NCI-H2171 treated with DMSO at 0.1 percent for 48 hours (cell line): ENCODE measurements at places on chromosomes 2 and 18.

- no peak for DNase-seq
Observed at GRCh38 chr18:66439670-66440069, 164.2 kb downstream of the CDH19 start.

- DNase-seq, result no peak
Observed at GRCh38 chr2:213057977-213058376, 93.4 kb downstream of the IKZF2 start.

- DNase-seq, result no peak
Observed at GRCh38 chr2:213150315-213151097, 906 bp downstream of the IKZF2 start.

- no peak for DNase-seq
Observed at GRCh38 chr2:234805836-234806235, 146.0 kb upstream of the SH3BP4 start.

DNA sequence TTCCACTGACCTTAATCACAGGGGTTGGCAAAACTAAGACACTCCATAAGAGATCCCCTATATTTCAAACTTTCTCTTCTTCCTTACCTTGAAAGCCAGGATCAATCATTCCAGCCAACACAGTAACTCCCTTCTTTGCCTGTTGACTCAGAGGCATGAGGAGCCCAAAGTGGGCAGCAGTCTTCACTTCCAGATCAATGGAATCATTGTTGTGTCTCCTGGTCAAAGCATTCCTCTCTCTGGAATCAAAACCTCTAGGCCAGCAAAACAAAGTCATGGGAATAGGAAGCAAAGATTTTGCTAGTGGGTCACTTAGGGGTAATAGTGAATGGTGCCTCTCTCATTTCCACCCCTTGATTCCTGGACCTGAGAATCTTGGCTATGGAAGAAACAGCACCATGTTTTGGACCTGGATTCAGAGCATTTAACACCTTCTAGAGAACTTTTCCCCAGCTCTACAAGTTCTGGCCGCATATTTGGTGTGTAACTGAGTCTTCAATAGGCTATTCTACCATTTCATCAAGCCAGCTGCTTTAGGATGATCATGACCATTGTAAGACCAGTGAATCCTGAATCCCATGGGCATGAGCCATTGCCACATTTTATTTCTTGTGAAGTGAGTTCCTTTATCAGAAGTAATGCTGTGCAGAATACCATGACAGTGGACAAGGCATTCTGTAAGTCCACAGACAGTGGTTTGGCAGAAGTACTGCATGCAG, 65.7 kb upstream of the SERPINE2 start:
- DNase-seq, result no peak

DNA sequence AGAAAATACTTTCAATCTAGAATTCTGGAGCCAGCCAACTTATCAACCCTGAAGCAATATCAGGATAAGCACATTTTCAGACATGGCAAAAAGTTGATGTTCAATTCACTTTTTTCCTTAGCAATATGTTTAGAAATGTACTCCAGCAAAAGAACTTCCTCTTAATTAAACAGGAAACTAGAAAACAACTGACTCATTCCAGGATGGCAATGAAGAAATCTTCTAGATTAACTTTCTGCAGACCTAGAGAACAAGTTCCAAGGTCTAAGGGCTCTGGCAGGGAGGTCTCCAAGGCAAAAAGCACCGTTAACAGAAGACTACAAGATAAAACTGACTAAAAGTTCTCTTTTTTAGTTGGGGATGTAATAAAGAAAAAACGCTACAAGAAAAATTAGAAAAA, 69.2 kb upstream of the VWC2L start:
- DNase-seq, result no peak

GRCh38 chr18:58842978-58843687, 21.5 kb upstream of the ZNF532 start:
- DNase-seq, result no peak

GRCh38 chr2:239715202-239715601, 309.9 kb downstream of the NDUFA10 start:
- DNase-seq, result no peak

- no peak for DNase-seq
Observed at GRCh38 chr2:71846669-71847291, 300.9 kb downstream of the CYP26B1 start.

DNA sequence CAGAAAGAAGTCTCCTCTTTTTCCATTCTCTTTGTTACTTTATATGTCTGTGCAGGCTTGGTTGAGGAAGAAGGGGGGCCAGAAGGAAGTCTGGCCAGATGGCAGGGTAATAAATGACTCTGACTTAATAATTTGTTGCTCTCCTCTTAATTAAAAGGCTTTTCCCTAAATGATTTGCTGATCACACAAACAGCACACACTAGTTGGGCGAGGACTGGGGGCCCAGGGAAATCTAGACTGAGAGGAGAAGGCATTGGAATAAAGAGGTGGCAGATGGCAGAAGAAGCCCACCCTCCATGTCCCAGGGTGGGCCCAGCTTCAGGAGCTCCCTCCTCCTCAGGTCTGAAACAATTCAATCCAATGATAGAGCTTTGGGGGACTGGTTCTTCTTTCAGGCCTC, 12.7 kb upstream of the SMARCAL1 start:
- peak; percentile 16 for DNase-seq

DNA sequence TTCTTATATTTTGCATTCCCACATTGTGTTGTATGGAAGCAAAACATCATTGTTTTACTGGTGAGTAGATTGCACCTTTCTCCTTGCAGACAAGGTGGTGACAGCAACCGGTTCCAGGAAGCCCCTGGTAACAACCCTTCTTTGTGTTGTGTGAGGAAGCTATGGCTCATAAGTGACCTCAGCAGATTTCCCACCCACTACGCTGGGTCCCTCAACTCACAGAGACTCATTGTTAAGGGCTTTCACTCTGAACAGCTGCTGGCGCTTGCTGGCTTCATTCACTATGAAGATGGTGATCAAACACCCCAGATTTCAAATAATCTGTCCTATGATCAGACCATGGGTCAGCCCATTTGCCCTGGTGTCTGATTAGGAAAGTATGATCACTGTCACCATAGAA, 53.4 kb downstream of the WIPF1 start:
- no peak for DNase-seq

GRCh38 chr2:16974688-16975087, 309.1 kb upstream of the CYRIA start:
- no peak for DNase-seq

- no peak for DNase-seq
Observed at GRCh38 chr18:79404567-79404910, 8.8 kb downstream of the NFATC1 start.
